ENCODE measurements at places on chromosomes 2 and 18.

- DNase-seq = no peak
Observed at GRCh38 chr2:120771111-120771780, 35.6 kb downstream of the GLI2 start.

GRCh38 chr2:72887740-72888437 lies 681 bp downstream of the SPR start:
- peak; percentile 26 for DNase-seq

DNA sequence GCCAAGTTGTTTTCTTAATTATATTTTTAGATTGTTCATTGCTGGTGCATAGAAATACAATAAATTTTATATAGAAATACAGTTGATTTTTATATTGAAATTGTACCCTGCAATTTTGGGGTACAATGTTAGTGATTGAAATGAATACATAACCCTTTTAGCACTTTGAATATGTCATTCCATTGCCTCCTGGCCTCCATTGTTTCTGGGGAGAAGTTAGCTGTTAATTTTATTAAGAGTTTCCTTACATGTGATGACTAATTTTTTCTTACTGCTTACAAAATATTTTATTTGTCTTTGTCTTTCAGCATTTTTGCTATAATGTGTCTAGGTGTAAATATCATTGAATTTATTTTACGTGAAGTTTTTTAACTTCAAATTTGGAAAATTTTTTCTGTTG lies 176.5 kb upstream of the DCC start:
- DNase-seq = no peak

DNA sequence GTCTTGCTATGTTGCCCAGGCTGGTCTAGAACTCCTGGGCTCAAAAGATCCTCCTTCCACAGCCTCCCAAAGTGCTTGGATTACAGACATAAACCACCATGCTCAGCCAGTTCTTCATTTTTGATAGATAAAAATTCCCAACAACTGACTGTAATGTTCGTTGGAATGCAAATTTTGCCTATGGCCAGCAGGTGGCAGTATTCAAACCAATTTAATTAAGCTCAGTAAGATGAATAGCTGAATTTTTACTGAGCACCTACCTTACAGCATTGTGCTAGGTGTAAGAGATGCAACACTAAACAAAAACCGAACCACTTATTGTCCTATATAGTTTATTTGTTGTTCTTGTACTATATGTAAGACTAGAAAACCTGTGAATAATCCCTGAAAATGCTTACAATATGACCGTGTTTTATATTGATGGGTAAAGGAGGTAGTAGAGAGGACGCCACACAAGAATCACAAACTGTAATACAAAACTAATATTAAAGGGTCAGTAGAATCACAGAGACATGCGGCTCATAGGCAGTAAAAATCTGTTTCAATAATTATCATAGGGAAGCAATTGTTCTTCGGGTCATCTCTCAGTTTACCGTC lies 8.2 kb upstream of the TMEM182 start:
- peak; percentile 7 for DNase-seq

DNA sequence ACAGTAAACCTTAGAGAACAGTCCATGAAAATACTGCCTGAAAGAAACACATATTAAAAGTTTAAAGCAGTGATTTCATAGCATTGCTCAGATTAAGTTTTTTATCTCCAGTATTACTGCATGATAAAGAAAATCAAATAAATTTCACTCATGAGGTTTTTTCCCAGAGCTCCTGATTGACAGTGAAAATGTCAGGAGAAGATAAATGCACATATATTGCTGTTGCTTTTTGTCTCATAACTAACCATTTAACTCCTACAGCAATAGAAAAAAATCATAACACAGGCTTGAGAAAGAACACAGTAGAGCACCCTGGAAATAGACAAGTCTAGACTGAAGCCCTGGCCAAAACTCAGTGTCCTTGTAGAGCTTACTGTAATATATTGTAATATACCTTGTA lies 391.0 kb downstream of the TMX3 start:
- no peak for DNase-seq

- no peak for DNase-seq
Observed at GRCh38 chr2:2116657-2117056, 214.4 kb downstream of the MYT1L start.

DNA sequence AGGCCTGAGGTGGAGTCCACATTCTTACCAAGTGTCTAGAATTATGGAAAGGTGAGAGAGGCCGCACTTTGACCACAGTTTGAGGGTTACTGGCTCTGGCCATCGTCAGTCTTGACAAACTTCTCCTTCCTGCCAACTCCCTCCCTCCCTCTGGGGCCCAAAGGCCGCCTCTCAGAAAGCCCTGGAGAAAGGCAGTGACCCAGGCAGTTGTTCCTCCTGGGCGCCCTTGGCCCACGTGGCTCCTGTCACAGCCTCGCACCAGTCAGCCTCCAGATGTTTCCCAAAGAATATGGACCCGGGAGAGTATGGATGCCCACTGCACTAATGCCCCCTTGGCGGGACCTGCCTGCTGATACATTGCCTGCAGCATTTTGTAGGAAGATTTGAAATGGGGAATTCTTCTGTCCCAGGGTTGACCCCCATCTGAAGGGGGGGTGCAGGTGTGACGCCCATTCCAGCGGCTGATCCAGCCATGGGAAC lies 61.7 kb downstream of the ASB1 start:
- DNase-seq = no peak

- DNase-seq = no peak
Observed at GRCh38 chr2:179543361-179543901, 278.8 kb upstream of the SESTD1 start.

- no peak for DNase-seq
Observed at GRCh38 chr18:5461041-5461440, 82.8 kb downstream of the EPB41L3 start.

Measured in activated gamma-delta T cell treated with anti-CD3 and anti-CD28 coated beads, Interleukin-2, amount 50 U/mL, for 16 hours (primary cell).